Effector CD8-positive, alpha-beta T cell (primary cell): ENCODE measurements at places on chromosomes 12 and 14.
A peak's percentile ranks its signal among the peaks of the same experiment; 100 is the strongest.

GRCh38 chr14:64725261-64725815 lies 21.1 kb downstream of the PLEKHG3 start:
- no peak for DNase-seq

DNA sequence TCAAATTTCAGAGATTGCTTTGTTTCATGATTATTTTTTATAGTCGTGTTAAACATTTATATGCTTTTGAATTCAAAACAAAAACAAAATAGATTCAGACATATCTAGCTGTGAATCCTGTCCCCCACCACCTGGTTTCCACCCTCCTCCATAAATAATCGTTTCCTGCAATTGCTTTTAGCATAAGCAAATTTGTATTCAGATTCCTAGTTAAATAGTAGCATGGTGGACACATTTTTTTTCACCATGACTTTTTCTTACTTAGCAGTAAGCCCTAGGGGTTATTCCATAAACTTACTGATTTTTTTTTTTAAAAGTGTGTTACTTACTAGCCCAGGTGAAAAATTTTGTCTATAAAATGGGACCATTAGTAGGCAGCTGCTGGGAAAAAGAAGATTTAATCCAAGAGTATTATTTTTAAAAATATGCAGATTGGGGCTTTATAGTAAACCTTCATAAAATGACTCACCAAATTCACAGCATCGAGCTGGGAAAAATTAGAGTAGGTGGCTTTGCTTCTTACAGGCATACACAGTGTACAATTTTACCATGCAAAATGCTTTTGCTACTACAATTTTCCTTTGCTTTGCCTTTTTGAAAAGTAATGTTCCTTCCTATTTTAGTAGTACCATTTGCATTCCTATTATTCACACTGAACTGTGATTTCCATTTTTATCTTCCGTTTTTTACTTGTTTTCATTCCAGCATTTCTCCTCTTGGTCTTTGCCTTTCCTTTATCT lies 117.8 kb downstream of the BTG1 start:
- DNase-seq, result no peak

- DNase-seq, result no peak
Measured at GRCh38 chr14:24399447-24399822, 632 bp downstream of the NYNRIN start.

- DNase-seq, result no peak
Measured at GRCh38 chr12:4120316-4120917, 153.1 kb upstream of the CCND2 start.

GRCh38 chr14:68840454-68840853 lies 47.6 kb upstream of the ZFP36L1 start:
- no peak for DNase-seq

DNA sequence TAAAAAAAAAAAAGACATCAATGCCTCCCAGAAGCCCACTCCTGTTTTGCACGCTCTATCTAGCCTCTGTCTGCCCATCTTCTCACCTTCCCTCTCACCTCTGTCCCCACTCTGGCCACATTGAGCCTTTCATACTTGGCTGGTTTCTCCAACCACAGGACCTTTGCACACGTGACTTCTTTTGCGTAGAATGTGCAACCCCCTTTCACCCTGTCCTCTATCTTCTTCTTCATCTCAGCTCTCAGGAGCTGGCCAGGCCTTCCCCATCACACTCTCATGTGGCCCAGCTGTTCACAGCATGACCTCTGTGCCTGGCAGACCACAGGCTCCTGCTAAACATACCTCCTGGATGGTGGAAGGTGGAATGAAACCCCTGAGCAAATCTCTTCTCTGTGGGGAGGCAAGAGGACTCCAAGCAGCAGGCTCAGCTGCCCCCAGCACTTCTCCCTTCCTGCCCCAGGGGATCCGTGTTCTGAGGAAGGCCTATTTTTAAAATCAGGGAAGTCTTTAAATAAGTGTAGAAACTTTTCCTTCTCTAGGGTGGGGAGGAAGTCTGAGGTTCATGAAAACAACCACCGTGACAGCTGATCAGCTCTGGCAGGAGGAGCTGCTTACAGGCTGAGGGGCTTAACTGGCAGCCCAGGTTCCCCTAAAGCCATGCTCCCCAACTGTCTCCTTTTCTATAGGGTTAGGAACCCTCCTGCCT lies 11.6 kb downstream of the HVCN1 start:
- no peak for DNase-seq

GRCh38 chr12:91387461-91388134 lies 205.0 kb upstream of the DCN start:
- DNase-seq, result no peak

DNA sequence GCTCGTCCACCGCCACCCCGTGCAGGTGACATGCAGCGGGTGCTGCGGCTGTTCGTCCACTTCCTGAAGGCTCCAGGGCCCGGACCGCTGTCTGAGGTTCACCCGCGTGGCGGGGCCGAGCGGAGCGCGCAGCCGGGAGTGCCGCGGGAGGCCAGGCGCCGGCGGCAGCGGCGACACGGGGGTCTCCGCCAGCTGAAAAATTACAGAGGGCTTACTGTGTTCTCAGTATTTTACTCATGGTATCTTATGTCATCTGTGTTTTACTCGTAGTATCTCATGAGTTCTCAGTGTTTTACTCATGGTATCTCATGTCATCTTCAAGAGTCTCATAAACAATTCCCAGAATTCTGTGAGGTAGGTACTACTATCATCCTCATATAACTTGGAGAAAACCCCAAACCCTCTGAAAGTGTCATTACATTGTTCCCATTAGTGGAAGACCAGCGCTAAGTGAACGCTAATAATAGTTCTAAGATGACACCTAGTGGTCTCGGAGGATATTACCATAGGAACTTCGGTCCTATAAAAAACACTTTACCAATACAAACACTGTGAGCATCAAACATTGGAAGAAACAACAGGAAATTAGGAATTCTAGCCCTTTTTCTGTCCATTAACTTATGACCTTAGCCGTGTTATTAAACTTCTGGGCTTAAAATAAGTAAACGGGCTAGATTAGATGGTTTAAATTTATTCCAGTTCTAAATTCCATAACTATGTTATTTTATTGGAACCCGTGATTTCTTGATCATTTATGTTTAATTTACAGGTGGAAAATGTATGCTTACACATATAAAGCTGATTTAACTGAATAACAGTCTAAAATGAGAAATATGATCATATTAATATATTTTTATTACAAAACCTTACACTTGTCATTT lies 32.4 kb downstream of the AK7 start:
- no peak for DNase-seq

DNA sequence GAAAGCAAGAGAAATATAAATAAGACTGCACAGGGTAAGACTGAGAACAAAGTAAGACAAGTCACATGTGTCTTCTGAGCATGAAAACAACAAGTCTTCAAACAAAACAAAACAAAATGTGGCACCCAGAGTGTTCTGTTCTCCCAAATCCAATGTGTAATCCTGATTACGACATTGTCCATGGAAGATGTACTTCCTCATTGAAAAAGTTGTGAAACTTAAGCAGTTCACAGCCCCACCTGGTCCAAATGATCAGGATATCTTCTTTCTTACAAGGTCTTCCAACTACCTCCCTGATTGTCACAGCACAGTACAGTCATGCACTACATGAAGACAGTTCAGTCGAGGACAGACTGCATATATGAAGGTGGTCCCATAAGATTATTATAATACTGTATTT lies 23.3 kb upstream of the NEK9 start:
- no peak for DNase-seq

DNA sequence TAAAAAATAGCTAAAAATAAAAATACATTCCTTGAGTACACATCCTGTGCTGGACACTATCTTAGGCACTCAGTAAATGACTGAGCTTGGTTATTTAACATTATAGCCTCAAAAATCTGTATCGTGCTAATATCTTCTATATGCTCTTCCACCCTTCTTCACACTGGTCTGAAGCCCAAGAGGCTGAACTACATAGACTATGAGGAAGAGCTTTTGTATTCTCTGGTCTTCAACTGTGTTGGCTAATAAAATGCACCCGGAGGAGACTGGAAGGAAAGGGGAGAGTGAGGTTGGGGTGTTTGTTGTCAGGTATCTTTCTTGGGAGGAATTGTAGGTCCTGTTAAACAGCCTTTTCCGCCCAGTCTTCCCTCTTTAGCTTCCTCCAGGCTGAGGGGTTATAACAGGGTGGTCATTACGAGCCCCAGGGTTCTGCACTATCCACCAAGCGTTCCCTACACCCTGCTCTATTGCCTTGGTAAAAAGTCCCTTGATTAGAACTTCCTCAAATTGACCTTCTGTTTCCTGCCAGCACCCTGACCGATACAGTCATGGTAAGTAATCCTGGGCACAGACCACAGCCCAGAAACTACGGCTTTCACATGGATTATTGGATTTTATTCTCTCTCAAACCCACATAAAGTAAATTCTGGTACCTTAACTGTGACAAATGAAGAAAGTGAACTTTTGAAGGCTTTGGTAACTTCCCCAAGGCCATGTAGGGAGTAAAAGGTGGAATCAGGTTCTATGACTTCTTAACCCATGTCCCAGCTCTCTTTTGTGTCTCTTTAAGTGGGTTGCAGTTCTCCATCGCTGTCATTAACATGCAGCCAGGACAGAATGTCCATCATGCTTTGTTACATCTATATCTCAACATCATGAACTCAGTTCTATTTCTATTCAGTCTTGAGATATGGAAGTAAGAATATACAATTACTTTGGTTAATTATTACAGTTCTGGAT lies 71.3 kb downstream of the PTHLH start:
- no peak for DNase-seq

DNA sequence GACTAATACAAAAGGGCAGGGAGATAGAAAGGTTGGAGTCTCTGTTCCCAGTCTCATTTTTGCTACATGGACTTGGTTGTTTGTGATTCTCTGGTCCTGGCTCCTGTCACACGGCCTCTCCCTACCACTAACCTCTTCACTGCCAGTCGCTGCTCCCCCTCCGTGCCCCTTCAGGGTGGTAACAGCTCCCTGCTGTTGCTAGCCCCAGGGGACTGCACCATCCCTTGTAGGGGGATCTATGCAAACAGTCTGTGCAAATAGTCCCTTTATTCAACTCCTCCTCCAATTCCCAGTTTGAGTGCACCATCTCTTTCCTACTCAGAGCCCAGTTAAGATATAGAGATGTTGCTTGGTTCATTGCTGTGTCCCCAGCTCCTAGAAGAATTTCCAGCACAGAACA lies 51.1 kb downstream of the CCDC60 start:
- DNase-seq, result no peak

DNA sequence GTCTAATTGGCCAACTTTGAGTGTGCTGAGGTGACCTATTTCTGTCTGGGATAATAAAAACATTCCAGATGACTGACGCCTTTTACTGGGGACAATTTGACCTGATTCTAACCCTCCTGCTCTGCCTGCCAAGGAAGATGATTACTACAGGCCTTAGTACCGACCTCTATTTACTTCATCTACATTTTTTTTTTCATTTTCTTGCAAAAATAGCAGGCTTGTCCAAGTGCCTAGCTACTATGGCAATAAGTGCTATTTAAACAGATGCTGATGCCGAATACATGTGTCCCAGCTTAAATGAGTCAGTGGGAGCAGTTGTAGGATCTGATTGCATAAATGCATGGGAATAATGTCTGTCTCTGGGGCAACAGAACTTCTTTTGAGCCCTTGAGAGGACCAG lies 254.3 kb downstream of the RGS6 start:
- no peak for DNase-seq

DNA sequence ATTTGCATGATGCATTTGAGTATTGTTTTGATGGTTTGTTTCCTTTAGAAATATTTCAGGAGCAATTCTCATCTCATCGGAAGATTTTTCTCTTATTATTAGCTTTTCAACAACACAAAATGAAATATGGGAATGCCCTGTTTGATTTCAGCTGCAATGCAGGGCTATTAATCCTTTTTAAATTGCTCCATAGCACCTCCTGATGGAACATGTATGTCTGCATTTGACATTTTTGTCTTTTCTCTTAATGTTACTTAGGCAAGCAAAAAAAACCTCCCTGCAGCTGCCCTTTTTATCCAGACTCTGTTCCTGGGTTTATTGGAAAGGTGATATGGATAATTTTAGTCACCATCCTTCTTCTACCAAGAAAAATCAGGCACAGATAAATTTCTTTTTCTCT lies 895.8 kb downstream of the RPS29 start:
- DNase-seq, result no peak

DNA sequence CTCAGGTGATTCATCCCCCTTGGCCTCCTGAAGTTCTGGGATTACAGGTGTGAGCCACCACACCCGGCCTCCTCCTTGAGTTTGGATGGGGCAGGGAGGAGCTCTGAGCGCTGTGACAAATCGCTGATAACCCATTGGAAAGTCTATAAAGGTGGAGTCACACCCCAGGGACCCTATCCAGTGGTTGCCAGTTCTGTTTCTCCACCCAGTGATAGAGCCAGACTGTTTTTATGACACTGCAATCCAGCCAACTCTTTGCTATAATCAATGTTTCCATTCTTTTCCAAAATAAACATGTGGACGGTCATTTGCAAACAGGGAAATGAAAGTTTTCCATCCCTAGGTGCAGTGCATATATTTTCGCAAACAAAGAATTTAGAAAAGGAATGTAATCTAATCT lies 142.0 kb upstream of the PELI2 start:
- no peak for DNase-seq

DNA sequence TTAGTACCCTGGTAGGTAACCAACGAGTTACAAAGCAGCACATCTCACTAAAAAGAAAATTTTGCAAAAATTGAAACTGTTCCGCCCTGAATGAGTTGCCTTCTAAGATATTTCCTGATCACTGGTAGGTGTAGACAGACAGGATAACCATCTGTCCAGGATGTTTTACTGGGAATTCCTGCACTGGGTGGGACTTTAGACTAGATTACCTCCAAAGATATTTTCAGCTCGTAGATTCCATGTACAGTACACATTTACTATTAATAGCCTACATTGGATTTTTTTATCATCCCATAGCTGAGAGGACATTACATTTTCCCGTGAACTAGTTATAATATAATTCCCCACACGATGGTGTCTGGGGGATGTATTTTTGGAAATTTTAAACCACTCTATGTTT lies 139.6 kb downstream of the DYRK2 start:
- no peak for DNase-seq

DNA sequence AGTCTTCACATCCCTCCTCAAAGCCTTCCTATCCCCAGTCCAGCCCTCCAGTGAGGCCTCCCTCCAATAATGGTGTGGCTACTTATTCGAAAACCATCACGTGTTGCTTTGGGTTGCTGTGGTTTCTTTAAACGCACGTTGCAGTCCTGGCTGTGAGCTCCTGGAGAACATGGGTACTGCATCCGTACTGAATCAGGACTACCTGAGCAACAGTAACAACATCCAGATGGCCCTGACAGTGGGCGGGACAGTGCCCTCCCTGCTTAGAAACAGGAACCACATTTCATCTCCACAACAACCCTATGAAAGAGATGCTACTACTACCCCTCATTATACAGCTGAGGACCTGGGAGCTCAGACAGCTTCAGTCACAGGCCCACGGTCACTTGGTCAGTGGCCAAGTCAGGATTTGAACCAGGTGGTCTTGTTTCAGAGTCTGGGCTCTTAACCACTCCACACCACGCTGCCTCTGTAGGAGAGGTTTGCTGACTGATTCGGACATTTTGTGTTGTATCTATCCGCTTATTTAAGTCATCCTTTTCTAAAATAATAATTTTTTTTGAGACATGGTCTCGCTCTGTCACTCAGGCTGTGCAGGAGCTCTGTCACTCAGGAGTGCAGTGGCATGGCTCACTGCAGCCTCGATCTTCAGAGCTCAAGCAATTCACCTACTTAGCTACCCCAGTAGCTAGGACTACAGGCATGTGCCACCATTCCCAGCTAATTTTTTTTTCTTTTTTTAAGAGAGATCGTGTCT lies 104.8 kb downstream of the DPF3 start:
- DNase-seq, result no peak

- no peak for DNase-seq
Measured at GRCh38 chr12:19316425-19316824, 122.9 kb upstream of the AEBP2 start.

GRCh38 chr12:47773062-47773857 lies at the start of gene SLC48A1:
SLC48A1 (plus strand) TSS chr12:47773238; CDS start chr12:47773305, 67 bp downstream.
- peak; percentile 53 for DNase-seq
